ENCODE measurements at places on chromosomes 12 and 14.

- DNase-seq, result no peak
Observed at GRCh38 chr12:52637299-52637698, 14.7 kb downstream of the KRT2 start.

- no peak for DNase-seq
Observed at GRCh38 chr14:92143309-92143708, 21.5 kb downstream of the CPSF2 start.

GRCh38 chr12:12158858-12159257 lies 88.1 kb downstream of the BCL2L14 start:
- no peak for DNase-seq

DNA sequence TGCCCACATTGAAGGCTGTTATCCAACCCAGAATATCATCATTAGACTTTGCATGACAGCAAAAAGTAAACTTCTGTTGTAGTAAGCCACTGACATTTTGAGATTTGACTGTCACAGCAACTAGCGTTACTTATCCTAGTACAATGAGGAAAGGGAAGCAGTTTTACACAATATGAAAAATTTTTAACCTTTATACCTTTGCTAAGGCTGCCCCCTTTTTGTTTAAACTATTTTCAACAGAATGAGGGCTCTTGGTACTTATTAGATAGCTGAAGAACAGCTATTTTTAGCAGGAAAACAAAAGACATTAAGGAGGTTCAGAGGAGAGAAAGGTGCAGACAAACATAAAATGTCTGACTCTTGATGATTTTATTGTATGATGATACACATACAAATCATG lies 23.4 kb upstream of the TMX1 start:
- no peak for DNase-seq

- DNase-seq, result no peak
Observed at GRCh38 chr12:88553941-88554658, 26.2 kb downstream of the KITLG start.

GRCh38 chr14:58633831-58634230 lies 3.9 kb upstream of the DACT1 start:
- no peak for DNase-seq

GRCh38 chr14:58731465-58732293 lies 93.9 kb downstream of the DACT1 start:
- no peak for DNase-seq

DNA sequence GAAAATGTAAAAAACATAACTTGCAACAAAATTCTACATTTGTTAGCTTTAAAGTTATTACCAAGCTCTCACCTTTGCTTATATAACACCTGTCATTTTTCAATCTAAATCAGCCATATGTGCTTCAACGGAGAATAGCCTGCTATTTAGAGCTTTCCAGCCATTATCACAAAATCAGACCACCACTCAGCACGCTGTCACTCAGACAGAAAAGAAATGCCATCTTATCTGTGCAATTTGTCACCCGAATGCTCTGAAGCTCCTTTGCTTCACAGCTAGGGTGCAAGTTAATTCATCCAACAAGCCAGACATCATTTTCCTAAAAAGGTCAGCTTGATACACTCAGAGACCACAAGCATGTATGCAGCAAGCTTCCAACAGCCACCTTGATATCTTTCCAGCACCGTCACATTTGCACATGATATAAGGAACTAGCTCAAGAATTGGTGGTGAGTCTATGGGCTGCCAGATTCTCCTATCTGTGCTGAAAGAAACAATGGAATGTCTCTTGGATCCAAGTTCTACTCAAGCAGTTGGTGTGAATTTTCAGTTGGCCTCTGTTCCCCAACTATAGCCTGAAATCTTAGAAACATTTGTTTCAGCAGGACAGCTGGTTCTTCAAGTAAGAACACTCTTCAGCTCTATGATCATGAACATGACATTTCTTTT lies 20.0 kb upstream of the IFNG-AS1 start:
- no peak for DNase-seq

GRCh38 chr12:62268956-62269355 lies 8.8 kb downstream of the USP15 start:
- no peak for DNase-seq

DNA sequence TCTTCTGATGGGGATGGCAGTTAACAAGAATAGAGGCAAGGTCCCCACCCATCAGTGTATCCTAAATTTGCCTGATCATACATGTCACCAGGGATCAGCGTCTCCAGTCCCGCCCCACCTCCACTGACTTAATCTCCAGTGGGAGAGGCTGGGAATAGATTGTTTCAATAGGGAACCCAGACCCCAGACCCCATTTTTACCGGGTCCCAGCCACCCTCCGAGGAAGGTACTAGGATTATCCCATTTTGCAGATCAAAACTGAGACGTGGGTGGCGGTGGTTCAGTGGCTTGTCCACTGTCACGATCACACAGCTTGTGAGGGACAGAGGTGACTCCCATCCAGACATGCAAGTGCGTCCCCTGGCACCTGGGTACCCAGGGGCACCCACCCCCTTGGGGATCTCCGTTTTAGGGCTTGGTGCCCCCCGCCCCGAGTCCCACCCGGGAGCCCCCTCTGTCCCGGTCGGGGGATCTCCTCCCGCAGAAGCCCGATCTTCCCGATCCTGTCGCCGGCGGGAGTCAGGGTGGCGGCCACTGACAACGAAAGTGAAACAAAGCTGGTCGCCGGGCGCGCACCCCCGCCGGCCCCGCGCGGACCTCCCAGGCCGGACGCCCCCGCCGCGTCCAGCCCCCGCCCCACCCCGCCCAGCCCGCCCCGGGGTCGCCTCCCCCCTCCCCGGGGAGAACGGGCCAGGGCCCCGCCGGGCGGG lies 523 bp downstream of the WSB2 start:
- DNase-seq, result peak; percentile 75
